SJSA1 (cell line): ENCODE measurements at places on chromosomes 6 and 20. TPM values are rescaled to one million over a fixed set of nuclear protein-coding genes. Genes with fewer than 3 reads are reported as not detected.

GRCh38 chr6:113875470-113875869 is 18.3 kb downstream of the MARCKS start:
- DNase-seq = no peak

DNA sequence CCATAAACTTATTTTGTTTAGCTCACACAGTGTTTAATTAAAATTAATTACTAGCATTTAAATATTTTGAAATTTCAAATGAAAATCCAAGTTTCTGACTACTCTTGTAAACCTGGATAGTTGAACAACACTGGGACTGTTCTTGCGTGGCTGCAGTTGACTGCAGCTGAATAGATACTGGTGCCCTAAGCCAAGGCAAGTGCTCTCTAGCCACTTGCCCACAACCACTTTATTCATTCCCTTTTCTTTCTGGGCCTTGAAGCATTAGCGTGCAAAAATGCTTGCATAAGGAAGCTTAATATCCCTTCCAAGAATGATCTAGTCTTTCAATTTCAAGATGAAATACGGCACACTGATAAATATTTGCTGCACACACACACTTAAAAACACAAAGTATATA is 676.0 kb upstream of the MARCKS start:
- DNase-seq = no peak

MMP24OS gene
- 18.5 and 19.1 TPM in 2 replicates for total RNA-seq

- DNase-seq = no peak
These were observed 8.1 kb downstream of the BEND6 start for GRCh38 chr6:56963043-56963442.

DNA sequence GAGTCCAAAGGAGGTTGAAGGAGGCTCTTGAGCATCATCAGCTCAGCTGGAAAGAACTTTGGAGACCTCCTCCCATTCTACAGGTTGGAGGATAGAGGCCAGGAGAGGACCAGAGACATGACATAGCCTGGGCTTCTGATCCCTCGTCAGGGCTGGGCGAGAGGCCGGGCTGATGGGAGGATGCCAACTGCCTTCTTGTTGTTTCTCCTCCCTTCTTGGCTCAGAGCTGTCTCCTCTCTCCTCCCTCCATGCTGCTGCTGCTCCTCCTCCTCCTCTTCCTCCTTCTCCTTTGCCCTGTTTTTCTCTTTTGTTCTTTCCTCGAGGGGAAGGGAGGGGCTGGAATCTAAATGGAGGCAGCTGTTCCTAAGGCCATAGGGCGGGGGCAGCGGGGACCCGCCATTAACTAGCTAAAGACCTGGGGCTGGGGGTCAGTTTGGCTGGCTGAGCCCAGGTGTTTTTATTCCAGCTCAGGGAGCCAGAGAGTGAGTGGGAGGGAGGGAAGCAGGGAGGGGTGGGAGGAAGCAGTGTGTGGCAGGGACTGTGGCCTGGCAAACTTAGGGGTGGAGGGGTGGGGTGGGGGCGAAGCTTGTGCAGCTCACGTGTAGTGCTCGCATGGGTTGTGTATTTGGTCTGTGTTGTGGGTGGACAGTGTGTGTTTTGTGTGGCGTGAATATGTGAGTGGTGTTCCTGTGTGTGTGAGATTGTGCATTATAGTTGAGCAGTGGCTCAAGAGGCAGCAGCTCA is 84.8 kb downstream of the CD40 start:
- DNase-seq = no peak

DNA sequence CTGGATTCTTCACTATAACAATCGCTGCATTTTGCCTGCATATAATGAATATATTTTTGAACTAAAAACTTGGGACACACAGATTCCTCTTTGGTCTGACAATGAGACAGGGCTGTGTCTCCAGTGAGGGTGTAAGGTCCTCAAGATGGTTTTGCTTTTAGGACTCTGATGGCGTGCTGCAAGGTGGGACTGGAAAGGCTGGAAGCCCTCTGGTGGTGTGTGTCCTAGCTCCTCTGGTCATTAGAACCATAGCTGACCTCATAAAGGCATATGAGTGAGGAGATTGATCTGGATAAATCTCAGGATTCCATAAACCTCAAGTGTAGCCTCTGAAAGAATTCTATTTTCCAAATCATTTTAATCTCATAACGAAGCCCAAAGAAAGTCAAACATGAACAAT is 108.4 kb upstream of the ASF1A start:
- no peak for DNase-seq

DNA sequence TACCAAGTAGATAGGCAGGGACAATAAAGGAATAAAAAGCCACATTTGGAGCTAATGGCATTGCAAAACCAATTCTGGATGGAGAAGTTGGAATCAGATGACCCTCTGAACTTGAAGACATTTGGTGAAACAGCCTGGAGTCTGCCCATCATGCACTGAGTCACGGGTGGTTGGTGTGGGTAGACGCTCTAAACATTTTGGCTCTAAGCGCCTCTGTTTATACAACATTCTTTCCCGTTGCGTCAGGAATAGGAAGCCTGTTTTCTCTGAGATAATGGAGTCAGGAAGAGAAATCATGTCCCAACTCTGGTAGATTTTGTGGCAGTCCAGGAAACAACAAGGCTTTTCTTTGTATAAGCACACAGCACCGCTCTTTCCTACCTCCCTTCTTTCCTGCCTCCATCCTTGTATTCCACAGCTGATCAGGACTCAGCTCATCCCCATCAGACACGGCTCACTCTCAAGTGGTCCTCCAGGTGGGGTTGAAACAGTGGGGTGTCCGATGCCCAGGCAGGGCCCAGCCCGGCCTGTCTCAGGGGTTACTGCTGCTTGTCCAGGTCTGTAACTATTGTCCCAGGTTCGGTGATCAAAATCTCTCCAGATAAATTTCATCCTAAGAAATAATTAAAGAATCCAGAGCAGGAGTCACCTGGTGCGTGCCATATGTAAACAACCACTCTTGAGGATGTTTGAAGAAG is 12.1 kb upstream of the RAMACL start:
- DNase-seq = peak; percentile 84

NHLRC1 gene
- total RNA-seq = 1.3 and 4.6 TPM in 2 replicates

SCRT2 gene
- total RNA-seq = not detected in 2 replicates

NEURL2 gene
- total RNA-seq = 1.9 and 2.7 TPM in 2 replicates

TRERF1 gene
- 3.0 and 3.6 TPM in 2 replicates for total RNA-seq

SLC52A3 gene
- not detected in 2 replicates for total RNA-seq

GRCh38 chr6:129923530-129924250 is 62.6 kb upstream of the TMEM244 start:
- no peak for DNase-seq

- no peak for DNase-seq
These were observed 164.9 kb downstream of the UTRN start for GRCh38 chr6:144449911-144450597.

CHMP4B gene
- 47.9 and 48.9 TPM in 2 replicates for total RNA-seq

DNA sequence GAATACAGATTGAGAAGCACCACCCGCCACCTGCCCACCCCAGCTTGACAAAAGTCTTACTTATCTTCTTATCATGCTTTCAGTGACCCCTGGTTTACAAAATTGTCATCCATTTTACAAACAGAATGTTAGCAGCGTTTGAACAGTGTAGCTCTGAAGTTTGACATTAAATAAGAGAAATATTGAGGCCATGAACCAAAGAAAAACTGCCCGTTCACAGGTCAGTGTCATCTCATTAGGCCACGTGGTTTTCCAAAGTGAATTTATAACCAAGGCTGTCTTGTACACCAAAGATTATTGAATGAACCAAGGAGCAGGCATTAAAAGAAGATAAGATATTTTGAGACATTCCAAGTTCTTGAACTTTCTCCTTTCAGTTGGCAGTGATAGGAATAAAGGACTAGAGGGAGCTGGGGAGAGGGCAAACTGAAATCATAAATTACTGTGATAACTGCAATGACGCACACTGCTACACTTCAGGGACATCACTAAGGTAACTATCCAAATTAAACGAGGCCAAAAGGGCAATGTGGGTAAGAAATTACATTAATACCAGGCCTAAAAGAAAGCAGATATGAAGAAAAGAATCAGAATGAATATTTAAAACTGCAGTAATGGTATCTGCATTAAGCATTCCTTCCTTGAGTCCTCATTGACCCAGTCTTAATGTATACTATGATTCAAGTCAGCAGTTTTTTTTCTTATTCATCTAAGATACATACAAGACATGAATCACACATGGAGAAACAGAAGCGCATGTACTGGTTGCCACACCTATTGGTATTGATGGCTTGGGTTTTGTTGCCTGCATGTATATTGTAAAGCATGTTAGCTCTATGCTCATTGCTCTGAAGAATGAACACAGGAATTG is 159.8 kb upstream of the ARG1 start:
- DNase-seq = no peak

DNA sequence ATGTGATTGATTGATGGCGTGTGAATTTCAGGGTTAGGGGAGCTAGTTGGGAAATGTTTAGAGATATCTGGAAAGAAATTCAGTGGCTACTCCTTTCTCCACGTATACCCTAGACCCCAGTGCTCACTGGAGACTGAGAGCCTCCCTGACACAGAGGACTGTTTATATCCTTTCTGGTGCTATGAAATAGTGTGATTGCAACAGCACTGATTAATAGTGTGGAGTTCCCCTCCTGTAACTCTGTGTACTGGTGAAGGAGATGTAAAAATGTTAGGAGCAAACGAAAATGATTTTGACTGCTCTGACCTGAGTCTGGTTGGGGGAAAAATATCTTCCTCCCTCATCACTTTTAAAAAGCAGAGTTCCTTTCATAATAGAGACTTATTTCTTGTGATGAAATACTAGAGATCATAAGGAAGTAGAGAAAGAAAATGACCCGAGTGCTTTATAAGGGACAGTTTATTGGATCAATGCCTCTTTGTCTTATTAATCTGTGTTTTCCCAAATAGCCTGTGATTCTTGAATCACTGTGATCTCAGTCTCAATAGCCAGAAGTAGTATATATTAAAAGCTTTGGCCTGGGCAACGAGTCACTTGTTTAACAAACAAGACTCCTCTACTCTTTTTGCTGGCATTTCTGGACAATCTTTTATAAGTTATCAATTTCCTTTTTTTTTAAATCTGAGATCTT is 92.3 kb downstream of the RNF182 start:
- no peak for DNase-seq

GRCh38 chr6:52579006-52579660 is 2.3 kb upstream of the TRAM2 start:
- DNase-seq = no peak

PTK6 gene
- total RNA-seq = not detected in 2 replicates

GRCh38 chr20:56328861-56329260 is 29.9 kb upstream of the FAM210B start:
- DNase-seq = no peak

DNA sequence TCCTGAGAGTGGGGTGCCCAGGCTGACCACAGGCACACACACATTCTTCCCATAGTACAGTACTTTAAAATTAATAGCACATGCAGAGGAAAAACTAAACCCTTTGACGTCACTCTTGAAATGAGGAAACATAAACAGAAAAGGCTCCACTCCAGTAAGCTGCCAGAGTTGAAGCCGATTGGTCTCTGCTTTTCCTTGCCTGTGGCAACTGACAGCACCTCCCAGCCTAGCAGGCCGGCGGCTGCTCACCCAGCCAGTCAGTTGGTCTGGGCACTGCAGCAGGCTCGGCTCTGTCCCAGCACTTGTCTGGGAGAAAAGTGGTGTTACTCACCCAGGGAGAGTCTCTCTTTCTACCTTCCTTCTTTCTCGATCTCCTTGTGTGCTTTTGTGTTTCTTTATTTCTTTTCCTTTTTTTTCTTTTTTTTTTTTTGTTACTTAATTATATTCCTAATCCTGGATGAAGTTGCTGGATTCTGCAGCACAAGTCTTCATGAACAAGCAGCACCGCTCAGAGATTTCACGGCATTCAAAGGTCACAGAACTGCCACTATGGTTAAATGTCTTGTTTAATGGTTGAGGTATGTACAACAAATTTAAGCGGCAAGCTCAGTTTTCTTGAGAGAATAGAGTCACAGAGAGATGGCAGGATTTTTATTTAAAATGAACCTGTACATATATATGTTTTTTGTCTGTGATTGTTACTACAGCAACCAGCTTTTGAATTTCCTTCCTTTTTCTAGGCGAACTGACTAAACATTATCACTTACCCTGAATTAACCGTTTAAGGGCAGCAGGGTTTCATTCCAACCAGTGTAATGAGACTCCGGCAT is at the start of gene PDE7B:
PDE7B (plus strand) TSS at position 260 of the 830 bp plus-strand sequence.
- DNase-seq = peak; percentile 61

DNA sequence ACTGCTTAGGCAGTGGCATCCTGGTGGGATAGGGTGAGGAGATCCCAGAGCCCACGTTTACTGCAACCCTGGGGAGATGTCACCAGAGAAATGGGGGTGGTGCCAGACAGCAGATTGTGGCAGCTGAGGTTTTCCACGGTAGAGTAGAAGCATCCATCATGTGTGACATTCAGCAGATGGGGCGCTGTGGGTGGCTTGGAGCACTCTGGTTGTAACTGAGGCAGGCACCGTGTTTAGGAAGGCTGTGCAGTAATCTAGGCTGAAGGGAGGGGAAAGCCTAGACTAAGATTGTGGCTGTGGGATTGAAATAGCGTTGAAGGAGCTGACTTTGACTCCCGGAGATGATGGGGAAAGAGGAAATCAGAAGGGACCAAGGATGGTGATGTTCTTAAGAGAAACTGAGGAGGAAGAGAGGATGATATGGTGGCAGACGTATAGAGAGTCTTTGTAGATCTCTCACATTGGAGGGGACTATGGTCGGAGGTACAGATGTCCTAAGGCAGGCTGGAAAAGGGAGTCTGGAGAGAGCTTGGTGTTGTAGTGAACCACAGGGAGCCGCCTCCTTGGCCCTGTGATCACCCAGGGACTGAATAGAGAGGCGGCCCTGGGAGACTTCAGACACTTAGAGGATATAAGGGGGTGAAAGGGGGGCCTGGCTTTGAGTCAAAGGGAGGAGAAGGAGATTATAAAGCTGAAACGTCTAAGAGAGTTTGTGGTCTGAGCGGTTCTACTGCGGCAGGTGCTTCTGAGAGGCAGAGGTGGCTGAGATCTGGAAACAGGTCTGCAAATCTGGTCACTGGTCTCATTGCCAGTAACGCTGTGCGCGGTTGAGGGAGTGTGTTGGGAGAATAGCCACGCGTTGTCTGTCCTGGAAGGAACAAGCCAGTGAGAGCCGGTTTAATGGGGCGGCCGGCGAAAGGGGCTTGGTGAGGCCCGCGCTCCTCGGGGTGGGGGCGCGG is 792 bp upstream of the MICA start:
- DNase-seq = peak; percentile 45

ITPA gene
- 59.3 and 78.0 TPM in 2 replicates for total RNA-seq

- DNase-seq = peak; percentile 60
These were observed 1.8 kb upstream of the PRDM1 start for GRCh38 chr6:106084106-106084988.

RAMACL gene
- 0.24 and 0.50 TPM in 2 replicates for total RNA-seq

DNA sequence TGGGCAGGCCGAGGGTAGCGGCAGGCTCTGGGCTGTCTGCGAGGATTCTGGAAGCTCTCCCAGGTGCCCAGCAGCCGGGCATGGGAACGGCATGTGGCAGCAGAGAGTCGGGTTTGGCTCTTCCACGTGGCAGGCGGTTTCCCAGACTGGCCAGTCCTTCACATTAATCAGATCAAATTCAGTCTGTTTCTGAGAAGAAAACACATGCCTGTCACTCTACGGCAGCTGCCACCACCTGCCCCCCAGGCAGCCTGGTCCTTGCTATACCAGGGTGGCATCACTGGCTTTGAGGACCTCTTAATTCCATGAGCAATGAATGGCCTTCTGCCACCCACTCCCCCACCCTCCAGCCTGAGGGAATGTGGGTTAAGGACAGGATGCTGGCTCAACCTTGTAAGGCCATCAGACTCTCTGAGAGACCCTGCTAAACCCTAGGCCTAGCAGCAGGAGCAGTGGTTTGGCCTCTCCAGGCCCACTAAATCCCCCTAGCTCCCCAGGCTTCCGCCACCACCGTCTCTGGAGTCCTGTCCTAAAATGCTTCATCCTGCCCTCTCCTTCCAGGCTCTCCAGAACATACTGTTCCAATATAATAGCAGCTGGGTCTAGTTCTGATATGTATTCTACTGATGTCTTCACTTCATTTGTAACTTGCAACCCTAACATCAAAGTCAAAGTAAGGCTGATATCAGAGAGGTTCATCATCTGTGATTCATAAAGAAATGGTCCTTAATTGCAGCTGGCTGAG is 47.8 kb downstream of the PLCG1 start:
- peak; percentile 27 for DNase-seq

SRSF12 gene
- 0.72 and 2.8 TPM in 2 replicates for total RNA-seq
